ENCODE measurements at places on chromosomes 7 and 10.

DNA sequence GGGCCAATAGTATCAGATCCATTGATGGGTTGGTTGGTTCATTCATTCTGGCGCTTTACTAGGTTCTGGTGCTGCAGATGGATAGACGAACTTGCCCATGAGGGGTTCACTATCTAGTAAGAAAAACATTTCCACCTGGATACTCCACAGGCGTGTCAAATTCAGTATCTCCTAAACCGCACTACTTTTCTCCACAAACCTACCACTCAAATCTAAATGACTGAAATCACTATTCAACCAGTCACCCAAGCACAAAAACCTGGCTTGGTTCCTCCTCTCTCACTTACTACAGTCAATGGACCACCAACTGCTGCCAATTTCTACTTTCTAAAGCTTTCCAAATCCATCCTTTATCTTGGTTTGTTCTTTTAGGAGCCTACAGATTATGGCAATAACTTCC, 572 bp downstream of the AGK start:
- no peak for DNase-seq

DNA sequence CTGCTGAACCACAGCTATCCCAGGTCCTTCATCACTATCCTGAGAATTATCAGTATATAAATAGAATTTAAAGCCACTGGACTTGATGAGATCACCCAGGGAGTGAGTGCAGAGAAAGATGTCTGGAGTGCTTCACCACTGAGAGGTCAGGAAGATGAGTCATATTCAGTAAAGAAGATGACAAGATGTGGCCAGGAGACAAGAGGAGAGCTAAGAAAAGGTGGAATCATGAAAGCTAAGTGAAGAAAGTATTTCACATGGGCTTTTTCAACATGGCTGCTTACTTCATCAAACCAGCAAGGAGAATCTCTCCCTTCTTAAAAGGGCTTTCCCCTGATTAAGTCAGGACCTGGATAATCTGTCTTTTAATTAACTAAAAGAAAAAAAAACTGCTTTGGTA, 9.1 kb upstream of the PRKAR2B start:
- DNase-seq = peak; percentile 95

GRCh38 chr7:94252971-94253370, 141.7 kb upstream of the COL1A2 start:
- no peak for DNase-seq

DNA sequence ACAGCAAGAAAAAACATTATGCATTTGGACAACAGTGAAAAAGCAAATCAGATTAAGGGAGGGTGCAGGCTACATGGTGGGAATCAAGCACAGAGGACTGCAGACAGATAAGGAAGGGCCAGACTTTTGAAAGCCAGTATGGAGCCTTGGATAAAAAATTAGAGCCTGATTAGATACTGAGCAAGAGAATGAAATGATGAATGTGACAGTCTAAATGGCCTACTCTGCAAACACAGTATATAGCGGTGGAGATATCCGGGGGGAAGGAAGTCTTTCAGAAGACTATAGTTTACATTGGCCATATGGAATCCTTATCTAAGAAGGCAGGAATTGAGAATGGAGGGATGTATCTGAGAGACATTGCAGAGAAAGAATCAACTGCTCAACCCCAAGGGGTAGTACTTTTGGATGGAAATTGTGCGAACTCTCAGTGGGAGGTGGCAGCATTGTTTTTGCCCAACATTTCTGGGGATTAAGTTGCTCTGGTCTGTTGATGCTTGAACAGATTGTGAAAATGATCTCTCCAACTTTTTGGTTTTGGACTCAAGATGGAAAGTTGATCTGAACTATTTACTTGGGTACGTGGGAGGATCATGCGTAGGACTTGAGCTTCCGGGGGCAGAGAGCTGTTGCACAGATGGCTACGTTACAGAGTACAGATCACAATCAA, 39.4 kb upstream of the CHCHD3 start:
- no peak for DNase-seq

DNA sequence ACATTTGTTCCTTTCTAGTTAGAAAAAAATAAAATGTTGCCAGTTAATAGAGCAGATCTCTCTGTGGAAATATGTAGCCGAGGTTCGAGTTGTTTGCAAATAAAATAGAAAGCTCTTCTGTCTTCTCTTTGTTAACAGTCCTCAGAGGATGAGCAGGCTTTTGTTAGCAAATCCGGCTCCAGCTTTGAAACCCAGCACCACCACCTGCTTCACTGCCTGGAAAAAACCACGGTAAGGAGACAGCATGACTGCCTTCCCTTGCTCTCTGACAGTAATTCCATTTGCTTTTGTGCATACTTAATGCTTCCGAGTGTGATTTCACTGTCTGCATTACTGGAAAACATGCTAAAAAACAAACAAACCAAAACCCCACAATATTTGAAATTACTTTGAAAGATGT, 115.6 kb downstream of the TSPAN12 start:
- DNase-seq = no peak

- no peak for DNase-seq
Observed at GRCh38 chr10:91127341-91128082, 93.0 kb upstream of the PCGF5 start.

DNA sequence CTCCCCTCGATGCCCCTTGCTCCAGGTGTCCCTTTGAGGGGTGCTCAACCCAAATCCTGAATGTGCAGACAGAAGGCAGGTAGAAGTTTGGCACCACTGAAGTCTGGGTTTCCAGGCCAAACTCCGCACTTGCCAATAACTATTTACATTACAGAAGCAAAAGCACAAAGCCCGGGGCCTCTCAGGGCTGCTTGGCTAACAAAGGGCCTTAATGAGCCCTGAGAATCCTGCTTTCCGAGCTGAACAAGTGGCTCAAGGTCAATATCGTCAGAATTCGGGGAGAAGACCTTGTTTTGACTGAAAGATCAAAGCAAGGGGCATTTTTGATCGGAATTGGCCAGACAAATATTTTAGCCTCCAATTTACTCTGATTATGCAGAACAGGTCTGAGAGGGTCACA, 189.9 kb downstream of the HERPUD2 start:
- no peak for DNase-seq

GRCh38 chr7:110612680-110613079, 478.2 kb upstream of the LRRN3 start:
- no peak for DNase-seq

DNA sequence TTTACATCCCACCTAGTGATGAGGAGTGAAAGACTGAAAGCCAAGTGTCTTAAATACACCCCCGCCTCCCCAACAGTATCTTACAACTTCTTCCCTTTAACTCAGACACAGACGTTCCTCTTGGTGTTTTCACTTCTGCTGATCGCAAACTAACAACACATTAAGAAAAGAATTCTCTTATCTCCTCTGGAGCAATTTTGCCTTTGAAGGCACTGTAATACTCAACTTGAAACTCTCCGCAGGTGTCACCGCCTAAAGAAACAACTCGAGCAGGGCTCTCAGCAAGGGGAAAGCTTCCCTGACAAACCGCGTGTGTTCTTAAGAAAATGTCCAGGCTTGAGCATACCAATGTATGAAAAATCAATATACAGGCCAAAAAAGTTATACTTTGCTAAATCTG, 452 bp downstream of the SEMA3C start:
- DNase-seq = no peak

DNA sequence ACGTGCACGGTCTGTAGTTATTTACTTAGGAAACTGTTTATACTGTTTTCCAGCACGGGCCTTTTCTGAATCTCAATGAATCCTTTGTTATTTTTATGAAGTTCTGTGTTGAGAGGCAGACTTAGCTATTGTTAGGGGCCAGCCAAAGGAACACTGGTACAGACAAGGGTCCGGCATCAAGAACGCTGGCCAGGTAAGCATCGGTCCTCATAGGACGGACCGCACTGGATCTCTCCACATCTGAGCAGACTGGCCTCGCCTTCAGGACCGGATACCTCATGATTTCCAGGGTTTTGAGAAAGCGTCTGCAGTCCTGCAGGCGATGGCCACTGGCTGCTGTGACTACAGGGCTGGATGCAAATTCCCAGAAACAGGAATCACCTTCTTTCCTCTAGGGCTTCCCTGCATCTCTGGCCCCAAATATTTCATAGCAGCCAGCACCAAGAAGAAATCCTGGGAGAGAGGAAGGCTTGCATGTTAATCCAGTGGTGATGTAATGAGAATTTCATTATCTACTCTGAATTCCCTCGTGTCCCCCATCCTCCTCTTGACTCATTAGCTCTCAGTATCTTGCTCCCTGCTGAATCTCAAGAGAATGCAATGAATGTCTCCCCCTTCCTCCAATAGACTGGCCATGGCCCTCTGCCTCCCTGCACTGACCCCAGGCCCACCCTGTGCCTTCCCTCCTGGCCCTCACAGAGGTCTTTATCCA, 325.4 kb upstream of the NPVF start:
- no peak for DNase-seq

DNA sequence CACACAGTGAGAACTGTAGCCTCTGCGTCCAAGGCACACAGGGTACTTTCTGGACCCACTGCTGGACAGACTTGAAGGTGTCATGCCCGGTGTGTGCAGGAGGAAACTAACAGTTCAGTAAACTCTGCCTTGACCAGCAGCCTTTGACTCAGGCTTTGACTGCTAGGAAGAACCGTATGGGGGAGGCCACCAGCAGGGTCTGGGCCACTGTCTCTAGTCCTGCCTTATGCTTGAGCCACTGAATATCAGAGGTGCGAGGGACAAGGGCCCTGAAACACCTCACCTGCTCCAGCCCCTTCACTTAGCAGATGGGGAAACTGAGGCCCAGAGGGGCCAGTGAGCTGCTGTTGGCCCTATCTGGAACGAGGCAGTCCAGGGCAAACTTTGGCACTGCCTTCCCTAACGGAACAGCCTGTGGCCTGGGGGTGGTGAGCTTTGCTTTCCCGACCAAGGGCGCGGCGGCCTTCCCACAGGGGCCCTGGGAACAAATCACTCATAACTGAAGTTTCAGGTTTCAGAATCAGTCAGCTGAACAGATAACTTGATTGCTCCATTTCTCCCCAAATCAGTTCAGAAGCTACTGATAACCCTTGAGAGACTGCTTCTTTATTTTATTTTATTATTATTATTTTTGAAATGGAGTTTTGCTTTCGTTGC, 130.0 kb downstream of the FAM53B start:
- no peak for DNase-seq

- peak; percentile 63 for DNase-seq
Observed at GRCh38 chr10:115355162-115355760, 262.1 kb downstream of the ATRNL1 start.

GRCh38 chr7:28483908-28484605, 71.7 kb downstream of the CREB5 start:
- peak; percentile 51 for DNase-seq

- DNase-seq = no peak
Observed at GRCh38 chr7:351681-352480, 61.9 kb downstream of the FOXL3 start.

DNA sequence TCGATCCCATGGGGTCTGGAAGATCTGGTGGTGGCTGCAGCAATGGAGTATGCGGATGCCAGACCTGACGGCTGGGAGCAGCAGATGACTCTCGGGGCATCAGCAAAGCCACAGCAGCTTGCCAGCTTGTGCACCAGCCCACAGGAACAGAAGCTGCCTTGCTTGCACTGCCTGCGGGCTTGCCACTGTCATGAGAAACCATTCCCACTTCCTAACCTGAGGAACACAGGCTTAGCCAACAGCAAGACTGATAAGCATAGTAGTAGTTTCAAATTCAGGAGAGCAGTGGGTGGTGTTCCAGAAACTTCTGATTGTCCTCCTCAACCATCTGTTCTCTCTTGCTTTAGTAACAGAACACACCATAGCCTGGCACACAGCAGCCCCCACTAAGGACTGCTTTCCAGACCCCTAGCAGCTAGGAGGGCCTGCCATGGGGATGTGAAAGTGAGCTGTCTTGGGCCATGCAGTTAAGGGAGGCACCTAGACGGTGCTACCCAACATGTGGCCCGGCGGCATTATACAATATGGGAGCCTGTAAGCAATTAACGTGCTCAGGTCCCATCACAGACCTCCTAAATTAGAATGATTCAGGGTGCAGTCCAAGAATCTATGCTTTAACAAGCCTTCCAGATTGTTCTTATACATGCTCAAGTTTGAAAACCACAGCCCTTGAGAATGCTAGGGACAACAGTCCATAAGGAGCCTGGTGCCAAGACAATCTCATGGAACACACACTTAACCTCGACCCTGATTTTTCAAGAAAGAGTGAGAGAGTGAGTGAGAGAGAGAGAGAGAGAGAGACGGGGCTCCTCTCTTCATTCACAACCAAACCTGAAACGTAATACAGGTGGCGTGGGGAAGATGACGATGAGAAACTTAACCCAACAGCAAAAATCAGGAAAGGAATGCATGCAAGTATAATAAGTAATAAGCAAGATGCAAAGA, 7.1 kb downstream of the ANXA11 start:
- no peak for DNase-seq

- no peak for DNase-seq
Observed at GRCh38 chr10:132306864-132307751, 642 bp downstream of the STK32C start.

GRCh38 chr7:149573519-149573918, 75.9 kb upstream of the ZNF746 start:
- DNase-seq = no peak

- DNase-seq = no peak
Observed at GRCh38 chr7:54917613-54918391, 101.0 kb upstream of the EGFR start.

DNA sequence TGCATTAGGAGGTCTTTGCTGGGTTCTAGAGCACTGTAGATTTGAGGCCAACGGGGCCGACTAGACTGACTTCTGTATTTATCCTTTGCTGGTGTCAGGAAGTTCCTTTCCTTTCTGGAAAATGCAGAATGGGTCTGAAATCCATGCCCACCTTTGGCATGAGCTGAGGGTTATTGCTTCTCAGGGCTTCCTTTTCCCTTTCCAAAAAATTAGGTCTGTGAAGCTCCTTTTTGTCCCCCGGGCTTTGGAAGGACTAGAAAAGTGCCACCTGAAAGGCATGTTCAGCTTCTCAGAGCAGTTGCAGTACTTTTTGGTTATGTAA, 675 bp downstream of the IL6 start:
- DNase-seq = no peak

- no peak for DNase-seq
Observed at GRCh38 chr7:135723411-135723810, 4.6 kb downstream of the SLC13A4 start.

GRCh38 chr7:13421776-13422175, 567.7 kb downstream of the ETV1 start:
- DNase-seq = no peak

DNA sequence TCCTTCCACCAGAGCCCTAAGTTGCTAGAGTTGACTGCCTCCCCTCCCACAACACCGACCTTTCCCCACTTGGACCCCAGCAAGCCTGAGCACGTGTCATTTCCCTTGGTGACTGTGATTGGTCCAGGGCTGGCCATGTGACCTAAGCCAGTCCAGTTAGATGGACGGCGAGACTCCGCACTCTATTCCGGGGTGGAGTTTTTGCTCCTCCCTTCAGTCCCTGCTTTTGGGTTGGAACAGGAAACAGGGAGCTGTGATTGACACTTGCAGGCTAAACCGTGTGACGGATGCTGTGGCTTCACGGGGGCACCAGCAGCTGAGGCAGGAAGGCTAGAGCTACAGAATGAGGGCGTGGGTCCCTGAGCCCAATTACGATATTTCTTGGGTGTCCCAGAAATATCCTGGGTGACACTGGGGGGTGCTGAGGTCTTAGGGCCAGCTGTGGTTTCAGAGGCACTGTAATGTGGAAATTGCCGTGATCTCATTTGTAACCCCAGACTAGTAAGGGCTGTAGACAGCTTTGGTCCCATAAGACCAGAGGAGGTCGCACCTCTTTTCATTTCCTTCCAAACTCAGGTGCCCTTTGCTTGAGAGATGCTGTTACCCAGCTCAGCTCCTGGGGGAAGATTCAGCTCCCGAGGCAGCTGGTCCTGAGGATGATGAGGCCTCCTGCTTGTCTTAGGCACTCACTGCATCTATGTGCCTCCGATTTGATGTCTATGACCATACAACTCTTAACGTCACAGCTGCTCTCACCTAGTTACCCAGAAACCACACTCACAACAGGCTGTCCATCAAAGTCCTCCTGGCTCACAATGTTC, 102.7 kb upstream of the NPTX2 start:
- no peak for DNase-seq

Measured in IMR-90 (cell line).